CD4-positive, alpha-beta T cell (primary cell): ENCODE measurements at places on chromosomes 13 and 19.

DNA sequence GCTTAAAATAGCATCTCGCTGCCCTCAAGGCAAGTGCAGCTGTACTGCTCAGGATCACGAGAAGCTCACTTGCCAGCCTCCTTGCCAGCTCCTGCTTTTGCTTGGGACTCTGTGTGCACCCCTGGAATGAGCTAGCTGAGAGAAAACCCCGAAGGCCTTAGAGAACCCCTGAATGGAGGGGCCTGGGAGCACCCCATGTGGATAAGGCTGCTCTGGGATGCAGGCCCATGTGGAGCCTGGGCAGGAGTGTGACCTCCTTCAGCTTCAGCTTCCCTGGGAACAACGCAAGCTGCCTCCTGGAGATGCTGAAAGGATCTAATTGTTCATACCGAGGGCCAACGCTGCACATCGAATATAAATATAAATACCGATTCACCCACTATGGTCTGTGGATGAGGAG, 109.2 kb downstream of the HSPH1 start:
- DNase-seq = no peak

DNA sequence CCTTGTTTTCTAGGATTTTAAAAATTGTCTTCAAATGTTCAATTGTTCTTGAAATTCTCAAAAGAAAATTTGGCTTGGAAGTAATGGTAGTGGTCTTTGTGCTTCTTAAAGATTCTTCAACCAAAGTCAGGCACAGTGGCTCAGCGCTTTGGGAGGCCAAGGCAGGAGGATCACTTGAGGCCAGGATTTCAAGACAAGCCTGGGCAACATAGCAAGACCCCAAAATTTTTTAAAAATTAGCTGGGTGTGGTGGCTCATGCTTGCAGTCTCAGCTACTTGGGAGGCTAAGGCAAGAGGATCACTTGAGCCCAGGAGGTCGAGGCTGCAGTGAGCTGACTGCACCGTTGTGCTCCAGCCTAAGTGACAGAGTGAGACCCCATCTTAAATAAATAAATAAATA, 153.5 kb upstream of the ZNF507 start:
- no peak for DNase-seq

- DNase-seq = no peak
Measured at GRCh38 chr13:66429156-66429555, 801.0 kb downstream of the PCDH9 start.

DNA sequence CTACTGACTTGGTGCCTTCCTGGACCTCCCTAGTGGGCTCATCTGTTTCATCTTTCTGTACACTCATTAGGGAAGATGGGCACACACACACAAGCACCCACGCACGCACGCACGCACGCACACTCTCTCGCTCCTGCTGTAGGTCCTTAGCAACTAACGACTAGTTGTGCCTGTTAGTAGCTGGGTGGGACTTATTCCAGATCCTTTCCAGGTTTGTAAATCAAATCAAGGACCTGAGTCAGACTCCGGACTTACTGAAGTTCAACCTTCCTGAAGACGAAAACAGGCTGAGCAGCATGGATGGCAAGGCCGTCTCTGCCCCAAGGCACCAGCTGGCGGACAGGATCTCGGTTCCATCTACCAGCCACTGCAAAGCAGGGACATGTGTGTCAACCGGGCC, 76.2 kb downstream of the SLC15A1 start:
- no peak for DNase-seq

DNA sequence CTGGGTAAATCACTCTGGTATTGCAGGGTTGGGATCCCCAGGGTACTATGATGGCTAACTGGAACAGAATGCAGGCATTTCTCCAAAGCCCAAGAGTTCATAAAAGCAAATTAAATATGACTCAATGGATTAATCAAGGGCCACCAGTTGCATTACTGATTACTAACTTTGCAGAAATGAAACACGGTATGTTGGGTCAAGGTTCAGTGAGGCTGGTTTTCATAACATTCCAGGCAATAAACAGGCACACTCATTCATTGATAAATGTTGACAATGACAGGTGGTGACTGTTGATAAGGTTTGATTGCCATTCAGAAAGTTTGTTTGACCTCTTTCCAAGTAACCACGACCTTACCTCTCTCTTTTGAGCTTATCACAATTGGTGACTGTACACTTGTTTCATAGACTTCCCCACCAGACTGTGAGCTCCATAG, 506 bp upstream of the AP1M1 start:
- DNase-seq = no peak

GRCh38 chr13:39777527-39778061, 122.1 kb downstream of the COG6 start:
- DNase-seq = no peak

- no peak for DNase-seq
Measured at GRCh38 chr19:5743630-5744029, 23.2 kb downstream of the CATSPERD start.
